Stimulated activated CD8-positive, alpha-beta memory T cell treated with anti-CD3 and anti-CD28 coated beads, Interleukin-15, amount 100 ng/mL, for 24 hours (primary cell): ENCODE measurements at places on chromosomes 3 and 15.

- DNase-seq = no peak
These were observed 93.8 kb downstream of the SMAD6 start for GRCh38 chr15:66795851-66796250.

DNA sequence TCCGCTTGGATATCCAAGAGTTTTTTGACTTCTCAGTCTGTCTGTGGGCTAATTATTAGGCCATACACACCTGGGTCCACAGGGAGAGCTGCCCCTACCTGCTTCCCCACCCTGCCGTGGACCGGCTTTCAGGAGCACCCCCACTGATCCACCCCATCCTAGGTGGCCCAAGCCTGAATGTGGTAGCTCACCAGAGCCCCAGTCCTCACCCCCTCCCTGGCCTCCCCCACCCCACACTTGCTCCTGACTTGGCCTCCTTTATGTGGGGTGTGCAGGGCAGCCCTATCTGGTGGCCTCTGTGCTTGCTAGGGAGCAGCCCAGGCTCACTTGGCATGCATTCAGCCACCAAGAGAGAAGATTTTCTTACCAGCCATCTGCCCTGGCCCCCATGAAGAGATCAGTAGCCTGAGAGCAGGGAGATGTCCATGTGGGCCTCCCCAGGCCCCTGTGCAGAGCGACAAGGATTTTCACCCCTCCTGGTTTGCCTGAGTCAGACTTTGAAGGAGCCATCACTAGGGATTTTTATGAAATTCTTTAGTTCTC, 11.2 kb downstream of the LRRK1 start:
- no peak for DNase-seq

DNA sequence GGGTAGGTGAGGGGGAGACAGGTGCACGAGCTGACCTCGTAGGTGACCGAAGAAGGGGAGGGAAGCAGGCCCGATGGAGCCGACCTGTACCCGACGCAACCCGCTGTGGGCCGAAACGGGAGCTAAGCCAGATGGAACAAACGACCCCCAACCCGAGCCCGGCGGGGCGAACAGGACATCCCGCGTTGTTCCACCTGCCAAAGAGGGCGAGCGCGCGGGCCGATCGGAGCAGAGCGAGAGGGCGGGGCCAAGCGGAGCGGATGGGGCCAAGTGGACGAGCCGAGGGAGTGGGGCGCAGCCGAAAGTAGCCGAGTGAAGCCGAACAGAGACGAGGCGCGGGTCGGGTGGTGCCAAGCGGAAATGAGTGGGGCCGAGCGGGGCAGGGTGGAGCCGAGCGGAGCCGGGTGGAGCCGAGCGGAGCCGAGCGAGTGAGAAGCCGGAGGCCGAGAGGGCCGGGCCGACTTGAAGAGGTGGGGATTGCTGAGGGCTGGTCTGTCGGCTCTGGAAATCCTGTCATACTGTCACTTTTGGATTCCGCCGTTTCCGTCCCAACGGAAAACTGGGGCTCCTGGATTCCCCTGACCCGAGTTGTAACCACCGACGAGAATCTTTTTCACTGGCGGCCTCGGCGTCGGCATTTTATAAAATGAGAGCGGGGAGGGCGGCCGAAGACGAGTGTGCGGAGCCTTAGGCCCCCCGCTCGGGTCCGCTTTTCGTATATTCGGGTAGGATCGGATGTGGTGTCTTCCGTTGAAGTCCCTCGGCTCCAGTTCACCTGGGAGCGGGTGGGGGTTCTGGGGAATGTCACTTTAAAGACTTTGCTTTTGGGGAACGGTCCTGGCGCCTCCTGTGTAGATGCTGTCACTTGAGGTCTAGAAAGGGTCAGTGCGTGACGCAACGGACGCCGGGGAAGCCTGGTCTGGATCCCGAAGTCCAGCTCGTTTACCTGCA, 15.6 kb upstream of the WNT7A start:
- DNase-seq = peak; percentile 86

- no peak for DNase-seq
These were observed 209.9 kb upstream of the CNTN3 start for GRCh38 chr3:74824366-74824765.

GRCh38 chr15:85414495-85414894, 34.1 kb downstream of the AKAP13 start:
- DNase-seq = no peak

- no peak for DNase-seq
These were observed 81.5 kb upstream of the NTRK3 start for GRCh38 chr15:88337993-88338392.

- DNase-seq = no peak
These were observed 183.0 kb upstream of the THBS1 start for GRCh38 chr15:39397883-39398282.

GRCh38 chr15:28930011-28930410, 44.2 kb downstream of the APBA2 start:
- no peak for DNase-seq

DNA sequence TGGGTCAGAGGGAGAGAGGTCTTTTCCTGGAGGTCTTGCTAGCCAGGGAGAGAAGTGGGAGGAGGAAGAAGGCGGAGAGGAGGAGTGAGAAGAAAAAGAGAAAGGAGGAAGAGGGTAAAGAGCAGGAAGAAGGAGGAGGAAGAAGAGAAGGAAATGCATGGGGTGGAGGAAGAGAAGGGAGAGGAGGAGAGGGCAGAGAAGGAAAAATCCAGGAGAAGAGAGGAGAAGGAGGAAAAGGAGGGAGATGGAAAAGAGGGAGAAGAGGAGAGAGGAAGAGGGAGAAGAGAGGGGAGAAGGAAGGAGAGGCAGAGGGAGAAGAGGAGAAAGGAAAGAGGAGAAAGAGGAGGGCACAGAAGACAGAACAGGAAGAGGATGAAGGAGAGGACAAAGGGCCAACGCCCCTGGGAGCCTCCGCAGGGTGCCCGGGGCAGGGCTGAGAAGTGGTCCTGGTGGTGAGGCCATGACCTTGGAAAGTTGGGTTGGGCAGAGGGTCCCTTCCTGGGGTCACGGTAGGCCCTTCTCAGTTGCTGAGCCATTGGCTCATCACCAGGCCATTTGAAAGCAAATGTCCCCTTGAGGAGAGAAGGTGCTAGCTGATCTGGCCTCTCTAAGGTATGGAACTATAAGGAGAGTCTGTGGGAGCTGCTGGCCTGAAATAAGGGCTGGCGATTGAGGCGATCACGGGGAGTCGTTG, 1.2 kb upstream of the SEMA3F start:
- no peak for DNase-seq

DNA sequence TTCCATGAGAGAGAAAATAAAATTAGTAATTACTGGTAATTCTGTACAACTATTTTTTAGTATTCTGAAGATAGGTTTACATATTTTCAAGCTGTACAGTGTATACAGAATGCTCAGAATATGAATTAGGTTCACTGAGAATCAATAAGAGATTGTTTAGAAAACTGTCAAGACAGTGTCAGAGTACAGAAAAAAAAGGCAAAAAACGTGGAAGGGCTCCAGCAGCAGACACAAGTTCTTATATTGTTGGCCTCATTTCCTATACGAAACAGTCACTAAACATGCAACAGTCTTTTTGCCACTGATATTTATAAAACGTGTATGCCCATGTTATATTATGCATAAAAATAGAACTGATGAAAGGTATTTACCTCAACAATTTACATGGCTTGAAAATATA, 103.9 kb downstream of the ISL2 start:
- no peak for DNase-seq

DNA sequence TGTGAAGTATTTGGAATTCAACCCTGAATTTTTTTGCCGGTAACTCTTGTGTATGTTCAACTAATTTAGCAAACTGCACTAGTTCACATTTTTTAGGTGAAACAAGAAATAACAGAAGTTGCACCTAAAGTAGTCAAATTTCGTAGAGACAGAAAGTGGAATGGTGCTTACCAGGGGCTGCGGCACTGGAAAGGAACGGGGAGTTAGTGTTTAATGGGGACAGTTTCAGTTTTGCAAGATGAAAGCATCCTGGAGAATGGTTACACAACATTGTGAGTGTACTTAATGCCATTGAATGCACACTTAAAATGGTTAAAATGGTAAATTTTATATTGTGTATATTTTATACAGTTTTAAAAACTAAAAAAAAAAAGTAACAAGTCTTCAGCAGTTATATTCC, 27.4 kb downstream of the PPARG start:
- no peak for DNase-seq

DNA sequence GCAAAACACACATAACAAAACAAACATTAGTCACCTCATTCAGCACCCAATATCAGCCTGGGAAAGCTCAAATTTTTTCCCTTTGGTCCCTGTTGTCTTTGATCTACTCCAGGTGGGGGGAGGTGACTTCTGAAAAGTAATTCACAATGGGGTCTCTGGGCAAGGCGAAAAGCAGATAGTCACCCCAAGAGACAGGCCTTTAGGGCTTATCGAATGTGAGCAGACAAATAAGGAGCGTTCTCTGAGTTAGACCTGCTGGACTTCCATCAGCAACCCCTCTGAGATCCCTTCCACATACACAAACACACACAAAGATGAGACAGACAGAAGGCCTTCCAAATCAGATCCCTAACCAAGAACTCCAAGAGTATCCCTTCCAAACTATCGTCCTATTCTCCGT, 171.0 kb upstream of the SMAD3 start:
- DNase-seq = no peak

GRCh38 chr3:5428607-5429516, 241.4 kb downstream of the EDEM1 start:
- DNase-seq = no peak

DNA sequence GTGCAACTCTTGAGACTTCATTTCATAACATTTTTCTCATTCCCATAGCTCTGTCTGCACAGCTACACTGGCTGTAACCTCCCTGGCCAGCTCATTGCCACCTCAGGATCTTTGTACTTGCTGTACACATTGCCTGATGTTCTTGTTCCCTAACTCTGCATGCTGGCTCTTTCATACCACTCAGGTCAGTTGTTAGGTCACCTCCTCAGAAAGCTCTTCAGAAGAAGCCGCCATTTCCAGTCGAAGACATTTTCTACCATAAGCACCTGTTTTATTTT, 176.2 kb downstream of the AKAP13 start:
- no peak for DNase-seq

DNA sequence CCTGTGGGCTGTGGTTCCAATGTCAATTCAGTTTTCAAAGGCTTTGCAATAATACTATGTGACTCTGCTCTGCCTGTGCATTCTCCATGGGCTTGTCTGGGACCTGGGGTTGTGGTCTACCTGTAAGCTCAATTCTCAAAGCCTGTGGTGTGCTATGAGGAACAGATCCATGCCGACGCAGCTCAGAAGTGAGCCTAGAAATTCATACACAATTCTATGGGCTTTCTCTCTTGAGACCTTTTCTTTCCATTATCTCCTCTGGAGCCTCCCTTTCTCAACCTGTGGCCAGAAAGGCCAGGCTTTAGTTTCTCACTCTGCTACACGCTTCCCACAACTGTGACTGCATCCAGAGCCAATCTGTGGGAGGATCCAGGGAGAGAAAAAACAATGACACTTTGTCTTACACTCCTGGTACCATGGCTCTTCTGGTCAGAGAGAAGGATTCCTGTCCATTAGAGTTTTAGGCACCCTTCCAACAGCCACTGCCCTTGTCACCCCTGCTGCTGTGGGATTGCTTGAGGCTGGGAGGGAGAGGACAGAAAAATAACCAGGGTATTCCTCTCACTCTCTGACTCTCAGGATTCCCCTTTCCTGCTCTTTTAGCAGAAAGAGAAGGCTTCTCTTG, 34.1 kb upstream of the KLF13 start:
- DNase-seq = no peak

GRCh38 chr3:98185180-98185579, 18.7 kb downstream of the OR5H15 start:
- no peak for DNase-seq

GRCh38 chr3:138943724-138944653, 2.9 kb downstream of the FOXL2 start:
- DNase-seq = no peak

- DNase-seq = no peak
These were observed 68.1 kb downstream of the TMEM266 start for GRCh38 chr15:76127880-76128279.

DNA sequence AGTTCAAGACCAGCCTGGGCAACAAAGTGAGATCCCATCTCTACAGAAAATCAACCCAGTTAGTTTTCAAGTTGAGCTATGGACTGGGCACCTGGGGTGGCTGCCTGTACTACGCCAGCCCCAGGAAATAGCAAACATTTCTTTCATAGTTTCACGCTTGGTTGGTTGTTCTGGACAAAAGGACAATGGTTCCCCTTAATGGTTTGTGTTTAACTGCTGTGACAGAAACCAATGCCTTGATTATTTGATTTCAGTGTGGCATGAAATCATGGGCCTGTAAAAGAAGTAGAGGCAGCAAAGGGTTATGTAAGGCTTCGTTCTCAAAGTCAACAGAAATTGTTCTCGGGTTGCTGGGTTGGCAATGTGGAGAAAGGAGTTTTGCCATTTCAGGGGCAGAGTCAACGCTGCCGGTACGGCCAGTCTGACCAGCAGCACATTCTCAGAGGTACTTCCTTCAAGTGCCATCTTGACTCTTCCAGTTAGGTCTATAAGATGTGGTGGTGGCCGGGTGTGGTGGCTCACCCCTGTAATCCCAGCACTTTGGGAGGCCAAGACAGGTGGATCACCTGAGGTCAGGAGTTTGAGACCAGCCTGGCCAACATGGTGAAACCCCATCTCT, 12.7 kb downstream of the LCMT2 start:
- DNase-seq = no peak

- no peak for DNase-seq
These were observed 35.6 kb upstream of the MECOM start for GRCh38 chr3:169699070-169699469.

DNA sequence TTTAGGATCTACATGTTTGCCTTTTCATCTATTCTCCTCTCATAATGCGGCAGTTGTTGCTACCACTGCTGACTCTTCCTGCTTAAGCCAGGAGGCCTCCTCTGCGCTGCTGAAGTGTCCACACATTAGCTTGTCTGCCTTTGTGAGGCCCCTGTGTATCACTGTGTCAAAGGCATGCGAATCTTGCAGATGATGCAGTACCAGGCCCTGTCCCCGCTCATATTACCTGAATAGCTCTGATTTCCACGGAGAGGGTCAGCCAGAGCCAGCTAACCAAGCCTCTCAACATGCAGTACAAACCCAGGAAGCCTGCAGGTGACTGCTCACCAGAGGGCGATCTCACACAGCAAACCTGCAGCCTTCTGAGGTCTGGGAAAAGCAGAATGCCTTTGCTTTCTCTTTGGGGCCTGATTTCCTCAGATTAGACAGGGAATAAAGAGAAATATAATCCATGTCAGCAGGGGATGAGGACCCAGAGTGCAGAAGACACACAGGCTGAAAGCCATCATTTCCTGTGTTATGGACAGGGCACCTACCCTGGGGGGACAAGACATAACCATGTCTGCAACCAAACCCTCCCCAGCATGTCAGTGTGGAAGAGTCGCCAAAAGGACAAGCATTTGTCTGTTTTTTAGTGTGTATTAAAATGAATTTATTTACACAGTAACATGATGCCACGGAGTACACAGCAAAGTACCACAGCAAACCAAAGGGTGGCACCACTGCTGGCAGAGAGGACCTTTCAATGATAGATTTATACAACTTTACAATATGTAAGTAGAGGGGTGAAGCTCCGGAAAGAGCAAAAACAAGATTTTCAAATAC, 36.8 kb upstream of the TSPAN3 start:
- DNase-seq = no peak

DNA sequence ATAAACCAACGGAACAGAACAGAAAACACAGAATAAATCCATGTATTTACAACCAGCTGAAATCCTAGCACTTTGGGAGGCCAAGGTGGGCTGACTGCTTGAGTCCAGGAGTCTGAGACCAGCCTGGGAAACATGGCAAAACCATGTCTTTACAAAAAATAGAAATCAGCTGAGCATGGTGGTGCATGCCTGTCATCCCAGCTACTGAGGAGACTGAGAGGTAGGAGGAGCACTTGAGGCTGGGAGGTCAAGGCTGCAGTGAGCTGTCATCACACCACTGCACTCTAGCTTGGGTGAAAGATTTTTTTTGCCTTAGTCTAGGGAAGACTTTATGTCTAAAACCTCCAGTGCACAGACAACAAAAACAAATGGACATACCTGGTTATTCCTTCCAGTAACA, 120.7 kb downstream of the STT3B start:
- DNase-seq = no peak
